ENCODE measurements at places on chromosomes 1 and 21.

GRCh38 chr1:59577774-59578173 is 237.0 kb upstream of the HOOK1 start:
- DNase-seq: no peak

- no peak for DNase-seq
Measured at GRCh38 chr1:160768295-160768657, 27.7 kb upstream of the LY9 start.

DNA sequence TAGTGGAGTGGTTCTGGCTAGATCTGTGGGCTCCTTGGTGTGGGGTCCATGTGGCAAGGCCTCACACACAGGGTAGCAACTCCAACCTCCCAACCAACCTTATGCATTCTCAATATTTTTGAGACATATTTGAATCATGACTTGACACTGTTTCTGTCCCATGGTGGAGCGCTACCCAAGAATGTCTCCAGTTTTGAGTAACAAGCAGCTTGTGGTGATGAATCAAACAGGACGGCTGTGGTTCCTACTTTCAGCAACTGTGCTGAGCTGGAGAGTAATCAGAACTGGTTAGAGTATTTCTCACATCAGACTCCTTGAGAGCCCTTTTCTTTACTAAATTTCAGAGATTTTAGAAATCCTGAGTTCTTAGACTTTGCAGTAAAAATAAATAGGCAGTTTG is 3.1 kb downstream of the LCE3D start:
- no peak for DNase-seq

DNA sequence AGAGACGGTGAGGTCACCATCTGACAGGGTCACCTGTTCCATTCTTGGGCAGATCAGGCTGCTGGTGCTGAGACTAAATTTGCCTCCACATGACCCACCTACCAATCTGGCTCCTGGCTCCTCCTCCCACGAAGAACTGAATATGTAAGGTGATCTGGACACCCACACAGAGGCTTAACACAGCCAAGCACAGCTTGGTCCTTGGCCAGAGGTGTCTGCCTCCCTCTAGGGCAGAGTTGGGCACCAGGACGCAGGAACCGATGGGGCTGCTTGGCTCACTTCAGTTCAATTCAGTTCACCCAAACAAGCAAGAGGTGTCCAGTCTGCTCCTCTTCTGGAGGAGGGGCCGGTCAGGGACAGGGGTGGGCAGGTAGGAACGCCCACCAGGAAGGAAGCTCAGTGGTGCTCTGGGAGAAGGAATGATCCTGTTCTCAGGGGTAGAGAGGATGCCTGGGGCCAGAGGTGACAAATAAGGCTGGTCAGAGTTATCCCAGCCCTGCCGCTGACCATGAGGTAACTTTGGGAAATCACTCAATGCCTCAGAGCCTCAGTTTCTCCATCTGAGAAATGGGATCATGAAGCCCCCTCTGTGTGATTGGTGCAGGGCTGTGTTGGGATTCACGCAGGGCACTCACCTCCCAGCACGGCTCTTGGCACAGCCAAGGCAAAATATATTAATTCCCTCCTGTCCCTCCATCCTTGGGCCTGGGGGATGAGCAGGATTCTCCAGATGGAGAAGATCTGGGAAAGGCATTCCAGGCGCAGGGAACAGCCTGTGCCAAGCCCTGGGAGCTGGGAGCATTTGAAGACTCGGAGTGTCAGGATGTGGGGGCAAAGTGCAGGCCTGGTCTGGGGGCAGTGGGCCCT is 284.5 kb downstream of the PTPRU start:
- no peak for DNase-seq

- no peak for DNase-seq
Measured at GRCh38 chr21:42850866-42851391, 28.4 kb downstream of the WDR4 start.

DNA sequence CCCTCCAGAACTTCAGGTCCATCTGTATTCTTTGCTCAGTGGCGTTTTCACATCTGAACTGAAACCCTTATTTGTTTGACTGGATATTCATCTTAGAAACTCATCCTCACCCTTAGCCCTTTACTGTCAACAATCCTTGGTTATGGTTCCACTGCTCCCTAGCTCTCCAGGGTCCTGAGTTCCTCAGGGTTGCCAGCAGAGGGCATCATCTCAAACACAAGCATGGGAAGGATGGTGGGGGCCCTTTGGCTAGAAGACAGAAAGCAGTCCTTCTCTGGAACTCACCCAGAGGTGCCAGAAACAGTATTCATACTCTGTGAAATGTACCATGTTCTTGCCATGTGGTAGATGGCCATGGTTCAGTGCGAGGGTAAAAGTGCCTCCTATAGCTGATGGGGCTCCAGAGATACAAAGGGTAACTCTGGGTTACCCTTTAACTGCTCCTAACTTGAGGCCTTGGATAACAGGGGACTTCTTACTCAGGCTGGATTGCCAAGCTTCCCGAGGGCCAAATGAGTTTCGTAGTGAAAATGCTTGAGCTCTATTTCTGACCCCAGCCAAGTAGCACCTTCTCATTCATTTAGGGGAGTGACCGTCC is 11.3 kb downstream of the NCSTN start:
- peak; percentile 18 for DNase-seq

DNA sequence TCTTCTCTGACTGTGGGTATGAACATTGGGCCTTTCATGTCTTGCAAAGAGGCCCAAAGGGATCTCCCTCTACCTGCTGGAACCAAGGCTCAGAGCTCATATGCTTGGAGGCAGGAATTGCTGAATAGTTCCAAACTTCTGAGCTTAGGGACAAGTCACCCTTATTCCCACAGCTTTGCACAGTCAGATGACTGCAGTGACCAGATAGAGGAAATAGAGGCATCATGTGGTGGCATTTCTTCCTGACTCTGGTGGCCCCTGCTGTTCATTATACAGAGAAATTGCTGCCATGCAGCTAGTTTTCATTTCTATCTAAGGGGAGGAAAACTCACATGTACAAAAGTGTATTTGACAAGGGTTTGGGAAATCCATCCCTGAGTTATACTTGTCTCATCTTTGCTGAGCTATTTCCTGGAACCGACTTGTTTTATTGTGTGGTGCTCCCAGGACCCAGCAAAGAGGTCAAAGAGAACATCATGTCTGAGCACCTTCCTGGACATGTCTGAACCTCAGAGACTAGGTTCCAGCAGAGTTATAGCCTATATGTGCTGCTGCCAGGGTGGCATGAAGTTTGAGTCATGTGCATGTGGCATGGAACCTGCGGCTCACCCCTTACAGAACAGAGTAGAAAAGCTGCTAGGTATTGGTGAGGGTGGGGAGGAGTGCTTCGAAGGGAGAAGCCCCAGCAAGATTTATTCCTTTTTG is 131.2 kb downstream of the PIK3R3 start:
- no peak for DNase-seq

GRCh38 chr1:2073382-2074230 is 23.4 kb downstream of the PRKCZ start:
- peak; percentile 80 for DNase-seq

All from SK-N-DZ (cell line).